Mesenchymal stem cell (in vitro differentiated cells and primary cell): ENCODE measurements at places on chromosomes 12 and 14.

DNA sequence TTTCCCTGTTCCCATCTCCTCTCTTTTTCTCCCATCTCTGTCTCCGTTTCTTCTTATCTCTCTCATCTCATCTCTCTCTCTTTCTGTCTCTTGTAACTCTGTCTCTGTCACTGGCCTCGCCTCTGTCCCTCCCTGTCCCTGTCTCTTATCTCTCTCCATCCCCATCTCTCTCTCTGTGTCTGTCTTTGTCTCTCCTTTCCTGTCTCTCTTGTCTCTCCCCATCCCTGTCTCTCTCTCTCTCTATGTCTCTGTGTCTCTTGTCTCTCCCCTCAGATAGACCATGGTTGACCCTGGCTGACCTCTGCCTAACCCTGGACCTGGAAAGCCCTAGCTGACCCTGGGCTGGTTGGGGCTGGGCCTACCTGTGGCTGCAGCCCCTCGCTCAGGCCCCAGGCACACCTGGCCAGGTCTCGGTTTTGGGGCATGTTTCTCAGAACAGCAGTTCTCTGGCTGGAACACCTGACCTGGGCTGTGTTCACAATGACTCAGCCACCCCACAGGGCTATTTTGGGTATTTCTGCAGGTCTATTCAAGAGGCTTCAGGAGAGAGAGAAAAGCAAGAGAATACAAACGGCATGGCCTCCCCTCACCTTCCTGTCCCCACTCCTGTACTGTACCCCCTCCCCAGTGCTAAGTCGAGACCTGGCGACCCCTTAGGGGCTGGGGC, 174.4 kb downstream of the TMEM121 start:
- no peak for DNase-seq

DNA sequence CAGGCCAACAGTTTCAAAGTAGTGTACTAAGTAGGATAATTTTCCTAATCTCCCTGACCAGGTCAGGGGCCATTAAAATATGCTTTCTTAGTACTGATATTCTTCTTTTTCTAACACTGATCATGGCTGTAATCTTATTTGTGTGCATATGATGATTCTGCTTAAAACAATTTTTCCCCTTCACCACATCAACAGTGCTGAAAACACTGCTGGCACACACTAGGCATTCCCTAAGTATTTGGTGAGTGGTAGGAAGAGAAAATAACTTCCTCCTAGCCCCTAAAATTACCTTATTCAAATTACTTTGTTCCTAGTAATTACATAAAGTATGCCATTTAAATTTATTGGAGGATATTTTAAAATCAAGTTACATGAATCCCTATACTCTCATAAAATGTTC, 49.9 kb upstream of the BBS10 start:
- no peak for DNase-seq

DNA sequence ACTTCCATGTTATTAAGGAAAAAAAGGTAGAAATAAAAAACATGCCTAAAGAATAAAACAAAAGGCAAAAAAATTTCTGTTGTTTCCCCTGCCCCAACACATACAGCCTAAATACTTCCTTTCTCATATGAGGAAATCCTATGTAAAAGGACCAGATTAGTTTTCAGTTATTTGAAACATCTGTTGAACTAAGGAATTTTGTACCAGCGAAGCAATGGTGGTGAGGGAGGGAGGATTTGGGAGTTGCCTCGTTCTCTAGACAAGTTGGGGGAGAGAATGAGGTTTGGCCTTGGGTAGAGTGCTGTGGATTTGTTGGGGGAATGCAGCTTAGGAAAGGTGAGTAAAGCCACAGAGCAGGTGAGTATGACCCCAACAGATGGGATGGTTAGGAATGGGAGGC, 141.5 kb upstream of the RFLNA start:
- no peak for DNase-seq

- no peak for DNase-seq
Measured at GRCh38 chr12:119378903-119379302, 44.4 kb downstream of the CCDC60 start.

DNA sequence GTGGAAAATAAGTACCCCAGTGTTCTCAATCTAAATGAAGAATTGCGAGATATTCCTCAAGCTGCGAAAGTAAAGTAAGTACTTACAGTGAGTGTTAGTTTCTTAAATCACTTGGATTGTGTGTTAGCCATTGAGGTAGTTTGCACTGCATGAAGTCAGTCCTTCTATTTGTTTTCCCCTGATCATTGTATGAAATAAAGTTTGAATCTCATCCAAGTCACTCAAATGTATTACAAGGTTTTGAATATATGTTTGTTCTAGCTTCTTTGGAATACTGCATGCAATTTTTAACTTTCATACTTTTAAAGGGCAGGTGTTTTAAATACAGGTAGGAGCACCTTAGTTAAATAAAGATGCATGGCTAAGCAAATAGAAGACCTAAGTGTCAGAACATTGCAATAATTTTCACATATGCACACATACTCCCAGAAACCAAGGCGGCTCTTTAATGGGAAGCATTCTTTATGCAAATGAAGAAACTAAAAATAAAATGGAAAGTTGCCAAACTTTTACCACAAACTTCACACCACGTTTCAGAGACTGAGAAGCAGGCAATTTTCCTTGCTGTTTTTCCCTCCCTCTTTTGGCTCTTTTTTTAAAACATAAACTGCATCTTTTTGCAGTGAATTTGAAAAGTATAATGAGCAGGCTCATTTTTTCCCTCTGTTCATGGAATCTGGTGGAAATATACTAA, 105.6 kb downstream of the GPR135 start:
- DNase-seq = no peak
